ENCODE measurements at places on chromosomes 6 and 20. TPM values are rescaled to one million over a fixed set of nuclear protein-coding genes. Genes with fewer than 3 reads are reported as not detected.

SLC2A10 gene
- 53.0 TPM for total RNA-seq

TRIM10 gene
- not detected for total RNA-seq

SLC16A10 gene
- total RNA-seq = 35.8 TPM

CD83 gene
- total RNA-seq = 3.4 TPM

DNA sequence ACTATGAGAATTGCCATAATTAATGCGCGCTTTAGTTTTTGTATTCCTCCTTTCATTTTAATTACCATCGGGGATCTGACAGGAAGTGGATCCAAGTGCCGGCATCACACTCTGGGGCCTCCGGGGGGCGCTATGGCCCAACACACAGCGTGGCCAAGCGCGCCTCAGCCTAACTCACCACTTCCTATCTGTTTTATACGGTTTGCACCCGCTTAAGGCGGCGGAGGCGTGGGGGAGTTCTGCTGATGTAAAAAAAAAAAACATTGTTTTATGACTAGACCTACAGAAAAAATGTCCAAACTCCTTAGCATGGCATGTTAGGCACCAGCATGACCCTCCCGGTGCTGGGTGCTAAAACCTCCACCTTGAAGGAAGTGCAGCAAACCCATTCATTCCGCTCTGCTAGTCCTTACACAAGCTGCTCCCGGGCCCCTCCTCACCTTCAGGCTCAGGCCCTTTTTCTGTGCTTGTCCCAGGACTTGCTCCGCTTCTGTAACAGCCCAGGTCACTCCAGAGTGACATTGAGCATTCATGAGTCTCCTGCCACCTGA, 4.5 kb upstream of the EBF4 start:
- no peak overlapping the region for H3K27ac ChIP-seq
- H3K4me1 ChIP-seq = no peaks in the 10 kb centered on the region
- no peaks in the 10 kb centered on the region for H3K27me3 ChIP-seq
- H3K4me3 ChIP-seq = no peak overlapping the region
- DNase-seq = peak; percentile 68
- no peaks in the 10 kb centered on the region for H3K36me3 ChIP-seq

GRCh38 chr6:76840041-76840745, 623.1 kb downstream of the HTR1B start:
- no peaks in the 10 kb centered on the region for H3K27me3 ChIP-seq
- H3K36me3 ChIP-seq = no peaks in the 10 kb centered on the region
- no peak for DNase-seq
- H3K4me3 ChIP-seq = no peak overlapping the region
- no peaks in the 10 kb centered on the region for H3K4me1 ChIP-seq

- H3K27ac ChIP-seq = peak overlapping the region; percentile 93
- peak; percentile 76 for DNase-seq
- H3K4me1 ChIP-seq = peaks cover 52% of the 10 kb centered on the region
- H3K36me3 ChIP-seq = no peaks in the 10 kb centered on the region
- no peak overlapping the region for H3K4me3 ChIP-seq
Observed at GRCh38 chr20:25253606-25254275, 5.9 kb downstream of the PYGB start.

Data from thyroid gland (tissue), 4 donors.